Sciatic nerve (tissue), 2 donors: ENCODE measurements at places on chromosomes 3 and 15. TPM values are rescaled to one million over a fixed set of nuclear protein-coding genes. Genes with fewer than 3 reads are reported as not detected.

- DNase-seq: no peak
These were observed 25.0 kb upstream of the RPP14 start for GRCh38 chr3:58281069-58281468.

Gene TNNC1
- total RNA-seq: 205 TPM

DNA sequence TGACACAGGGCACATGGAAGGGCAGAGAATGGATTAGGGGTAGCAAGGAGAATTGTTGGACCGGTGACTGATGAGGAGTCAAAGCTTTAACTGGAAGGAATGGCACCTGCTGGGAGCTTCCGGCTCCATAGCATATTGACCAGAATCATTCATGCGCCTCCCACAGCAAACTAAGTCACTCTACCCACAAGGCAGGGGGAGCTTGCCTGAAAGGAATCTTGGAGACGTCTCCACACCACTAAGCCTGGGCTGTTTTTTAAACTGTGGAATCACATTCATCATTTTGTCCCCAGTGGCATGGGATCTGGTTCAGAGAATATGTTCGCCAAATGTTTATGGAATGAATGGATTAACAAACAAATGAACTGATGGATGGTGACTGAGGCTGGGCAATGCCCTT lies 57.0 kb upstream of the ITGA11 start:
- DNase-seq: no peak

Gene ASB14
- not detected for total RNA-seq

Gene ADGRG7
- not detected for total RNA-seq
